T-helper 2 cell (primary cell): ENCODE measurements at places on chromosomes 6 and 20.

GRCh38 chr6:163416557-163417253, 2.2 kb downstream of the QKI start:
- DNase-seq, result peak; percentile 12

GRCh38 chr6:139295901-139296300, 4.1 kb upstream of the TXLNB start:
- no peak for DNase-seq

DNA sequence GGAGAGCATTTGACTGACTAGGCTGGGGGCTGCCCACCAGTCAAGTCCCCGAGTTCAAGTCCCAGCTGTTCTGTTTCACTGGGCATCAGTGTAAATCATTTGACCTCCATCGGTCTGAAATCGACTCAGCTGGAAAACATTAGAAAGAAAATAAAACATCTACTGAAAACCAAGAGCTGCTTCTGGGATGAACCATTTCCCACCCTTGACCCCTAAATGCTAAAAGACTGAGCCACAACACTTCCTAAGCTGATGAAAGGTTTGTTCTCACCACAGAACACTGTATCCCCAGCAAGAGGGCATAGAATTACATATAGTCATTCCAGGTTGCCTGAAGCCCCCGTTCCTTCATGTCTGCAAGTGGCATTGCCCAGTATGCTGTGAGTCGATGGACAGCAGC, 237.0 kb upstream of the TAB2 start:
- DNase-seq, result no peak

- DNase-seq, result no peak
These were observed 46.7 kb upstream of the MOCS1 start for GRCh38 chr6:39980839-39981580.

DNA sequence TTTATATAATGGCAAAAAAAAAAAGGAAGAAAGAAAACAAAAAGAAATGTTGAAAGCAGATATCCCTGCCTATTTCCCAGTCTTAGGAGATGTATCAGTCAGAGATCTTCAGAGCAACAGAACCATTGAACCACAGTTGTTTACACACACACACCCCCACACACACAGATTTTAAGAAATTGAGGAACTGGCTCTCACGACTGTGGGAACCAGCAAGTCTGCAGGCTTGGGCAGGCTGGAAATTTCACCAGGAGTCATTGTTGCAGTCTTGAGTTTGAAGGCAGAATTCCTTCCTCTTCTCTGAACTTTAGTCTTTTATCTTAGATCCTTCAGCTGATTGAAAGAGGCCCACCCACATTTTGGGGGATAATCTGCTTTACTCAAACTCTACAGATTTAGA, 380.9 kb downstream of the CDKAL1 start:
- DNase-seq, result no peak

DNA sequence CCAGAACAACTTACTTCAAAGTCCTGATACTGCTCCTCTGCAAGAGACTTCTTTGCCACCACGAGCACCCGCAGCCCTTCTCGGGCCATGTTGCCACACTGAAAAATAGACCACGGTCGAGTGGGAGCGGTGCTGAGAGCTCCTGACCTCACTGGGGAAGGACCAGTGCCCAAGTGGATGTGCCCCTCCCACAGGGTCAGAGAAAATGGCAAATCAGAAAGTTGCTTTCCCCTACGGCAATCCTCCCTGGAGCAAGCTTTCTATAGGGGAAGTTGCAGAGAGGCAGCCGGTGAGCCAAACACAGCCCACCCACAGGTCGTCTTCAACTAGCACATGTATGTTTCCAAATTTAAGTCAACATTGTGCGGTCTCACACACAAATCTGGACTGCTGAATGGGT, 85.1 kb upstream of the NFATC2 start:
- DNase-seq, result no peak

- no peak for DNase-seq
These were observed 7.8 kb downstream of the KCNG1 start for GRCh38 chr20:51014797-51015722.

DNA sequence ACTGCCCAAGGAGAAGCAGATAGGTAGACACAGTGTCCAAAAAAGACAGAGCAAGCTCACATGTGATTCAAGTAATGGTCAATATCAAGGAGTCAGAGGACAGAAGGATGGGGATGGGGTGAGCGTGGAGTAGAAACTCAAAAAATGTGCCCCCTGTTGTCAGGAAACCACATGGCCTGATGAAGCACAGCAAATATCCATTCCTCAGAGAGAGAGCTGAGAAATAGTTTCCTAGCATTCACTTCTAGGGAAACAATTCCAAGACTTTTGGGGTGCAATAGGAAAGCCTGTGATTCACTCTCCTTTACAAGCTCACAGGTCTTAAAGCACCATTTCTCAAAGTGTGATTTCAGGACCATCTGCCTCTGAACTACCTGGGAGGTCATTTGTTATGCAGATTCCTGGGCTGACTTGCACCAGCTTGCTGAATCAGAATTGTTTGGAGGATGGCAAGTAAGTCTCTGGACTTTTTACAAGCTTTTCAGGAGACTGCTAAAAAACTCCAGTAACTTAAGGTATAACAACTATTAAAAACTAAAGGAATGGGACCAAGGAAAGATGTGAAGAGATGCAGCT, 432.8 kb downstream of the HDGFL1 start:
- DNase-seq, result no peak

DNA sequence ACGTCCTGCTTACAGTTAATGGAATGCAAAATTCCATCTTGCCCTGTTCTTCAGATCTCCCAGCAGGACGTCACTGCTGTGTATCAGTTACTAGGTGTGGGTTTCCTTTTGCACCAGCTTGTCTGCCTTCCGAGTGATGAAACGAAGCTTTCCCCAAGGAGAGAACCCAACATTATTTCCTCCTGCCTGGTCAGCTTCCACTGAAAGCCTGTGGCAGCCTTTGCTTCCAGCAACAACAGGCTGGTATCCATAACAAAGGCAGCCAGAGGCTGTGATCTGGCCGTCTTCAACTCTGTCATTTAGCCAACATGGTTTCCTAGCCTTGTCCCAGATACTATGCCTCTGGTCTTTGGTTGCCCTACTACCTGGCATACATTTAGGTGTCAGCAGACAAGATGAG, 78.9 kb upstream of the HEY2 start:
- DNase-seq, result no peak

DNA sequence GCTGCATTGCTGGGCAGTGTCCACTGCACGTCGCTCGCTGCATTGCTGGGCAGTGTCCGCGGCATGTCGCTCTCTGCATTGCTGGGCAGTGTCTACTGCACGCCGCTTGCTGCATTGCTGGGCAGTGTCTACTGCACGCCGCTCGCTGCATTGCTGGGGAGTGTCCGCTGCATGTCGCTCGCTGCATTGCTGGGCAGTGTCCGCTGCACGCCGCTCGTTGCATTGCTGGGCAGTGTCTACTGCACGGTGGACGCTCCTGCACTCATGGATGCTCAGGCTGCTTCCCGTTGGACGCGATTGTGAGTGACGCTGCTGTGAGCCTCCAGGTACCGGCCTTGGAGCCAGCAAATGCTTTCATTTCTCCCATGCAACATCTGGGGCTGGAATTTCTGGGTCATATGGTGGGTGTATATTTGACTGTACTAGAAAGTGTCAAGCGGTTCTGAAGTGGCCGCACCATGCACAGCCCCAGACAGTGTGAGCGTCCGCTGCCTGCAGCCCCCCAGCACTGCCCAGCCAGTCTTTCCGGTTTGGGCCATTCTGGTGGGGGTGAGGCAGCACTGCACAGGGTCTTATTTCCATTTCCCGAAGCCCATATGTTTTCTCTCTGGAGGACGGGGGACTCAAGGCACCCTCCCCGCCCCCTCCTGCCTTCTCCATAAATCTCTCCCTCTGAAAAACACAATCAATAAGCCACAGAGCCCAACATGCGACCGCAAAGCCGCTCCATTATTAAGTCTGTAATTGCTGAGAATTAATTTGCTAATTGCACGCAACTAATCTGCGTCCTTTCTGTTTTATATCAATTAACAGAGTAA, 97.4 kb downstream of the YTHDF1 start:
- DNase-seq, result no peak

DNA sequence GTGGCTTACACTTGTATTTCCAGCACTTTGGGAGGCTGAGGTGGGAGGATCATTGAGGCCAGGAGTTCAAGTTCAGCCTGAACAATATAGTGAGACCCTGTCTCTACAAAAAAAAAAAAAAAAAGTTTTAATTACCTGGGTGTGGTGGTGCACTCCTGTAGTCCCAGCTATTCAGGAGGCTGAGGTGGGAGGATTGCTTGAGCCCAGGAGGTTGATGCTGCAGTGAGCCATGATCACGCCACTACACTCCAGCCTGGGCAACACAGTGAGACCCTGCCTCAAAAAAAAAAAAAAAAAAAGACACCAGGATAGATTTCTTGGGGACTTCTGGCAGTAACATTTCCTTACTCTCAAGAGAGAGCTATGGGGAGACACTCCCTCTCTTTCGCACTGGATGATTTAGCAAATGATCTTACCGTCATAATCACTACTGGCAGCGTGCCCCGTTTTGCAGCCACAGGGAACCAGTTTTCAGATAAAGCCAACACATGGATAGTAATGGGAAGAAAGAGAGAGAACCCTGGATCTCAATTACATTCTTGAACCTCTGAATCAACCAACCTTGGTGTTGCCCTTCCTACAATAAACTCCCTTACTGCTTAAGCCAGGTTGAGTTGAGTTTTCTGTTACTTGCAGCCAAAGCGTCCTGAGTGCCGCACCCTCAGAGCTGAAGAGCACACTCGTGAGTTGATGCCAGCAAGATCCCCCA, 18.1 kb upstream of the PTPN1 start:
- no peak for DNase-seq

DNA sequence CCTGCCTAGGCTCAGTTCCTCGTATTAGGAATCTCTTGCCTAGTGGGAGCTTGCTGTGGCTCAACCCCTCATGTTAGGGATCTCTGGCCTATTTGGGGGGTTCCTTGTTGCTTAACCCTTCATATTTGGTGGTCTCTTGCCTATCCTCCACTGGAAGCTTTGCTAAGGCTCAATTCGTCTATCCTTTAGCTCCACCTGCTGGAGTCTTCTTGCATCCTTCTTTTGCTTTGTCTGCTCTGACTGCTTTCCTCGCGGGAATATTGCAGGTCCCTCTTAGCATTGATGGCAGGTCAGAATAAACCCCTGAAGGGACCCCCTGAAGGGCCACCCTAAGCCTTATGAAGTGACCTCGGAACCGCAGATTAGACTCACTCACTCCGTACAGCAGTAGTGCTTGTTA, 203.0 kb upstream of the TBX18 start:
- DNase-seq, result no peak

GRCh38 chr6:142716097-142716496, 228.9 kb downstream of the HIVEP2 start:
- DNase-seq, result no peak

DNA sequence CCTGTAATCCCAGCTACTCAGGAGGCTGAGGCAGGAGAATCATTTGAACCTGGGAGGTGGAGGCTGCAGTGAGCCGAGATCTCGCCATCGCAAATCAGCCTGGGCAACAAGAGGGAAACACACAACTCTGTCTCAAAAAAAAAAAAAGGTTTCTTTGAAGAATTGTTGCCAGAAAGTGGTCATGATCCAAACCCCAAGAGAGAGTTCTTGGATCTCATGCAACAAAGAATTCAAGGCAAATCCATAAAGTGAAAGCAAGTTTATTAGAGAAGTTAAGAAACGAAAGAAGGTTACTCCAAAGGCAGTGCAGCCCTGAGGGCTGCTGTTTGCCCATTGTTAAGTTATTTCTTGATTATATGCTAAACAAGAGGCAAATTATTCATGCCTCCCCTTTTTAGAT, 14.5 kb upstream of the KIFC1 start:
- DNase-seq, result no peak

DNA sequence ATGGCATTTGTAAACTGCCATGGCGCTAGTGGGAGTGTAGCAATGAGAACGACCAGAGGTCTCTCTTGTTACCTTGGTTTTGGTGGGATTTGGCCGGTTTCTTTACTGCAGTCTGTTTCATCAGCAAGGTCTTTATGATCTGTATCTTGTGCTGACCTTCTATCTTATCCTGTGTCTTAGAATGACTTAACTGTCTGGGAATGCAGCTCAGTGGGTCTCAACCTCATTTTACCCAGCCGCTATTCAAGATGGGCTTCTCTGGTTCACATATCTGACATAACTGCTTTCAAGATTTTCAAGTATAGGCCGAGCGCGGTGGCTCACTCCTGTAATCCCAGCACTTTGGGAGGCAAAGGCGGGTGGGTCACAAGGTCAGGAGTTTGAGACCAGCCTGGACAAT, 1.9 kb upstream of the SFT2D1 start:
- no peak for DNase-seq

- DNase-seq, result no peak
These were observed 57.0 kb upstream of the CD93 start for GRCh38 chr20:23143098-23143497.

- DNase-seq, result no peak
These were observed 47.8 kb upstream of the CDYL start for GRCh38 chr6:4728436-4728769.
